ENCODE measurements at places on chromosomes 16 and 17. TPM values are rescaled to one million over a fixed set of nuclear protein-coding genes. Genes with fewer than 3 reads are reported as not detected.

Gene KCNJ12
- total RNA-seq = 4.8 TPM

Gene CYBC1
- 56.4 TPM for total RNA-seq

Gene VAT1L
- total RNA-seq = 13.4 TPM

Gene CD79B
- total RNA-seq = 2.1 TPM

Gene OTOP3
- 0.24 TPM for total RNA-seq

Gene ALOX15B
- 0.19 TPM for total RNA-seq

Gene OR4D1
- total RNA-seq = not detected

Gene GLOD4
- total RNA-seq = 72.0 TPM

Gene PDILT
- total RNA-seq = not detected

Gene KRTAP2-3
- not detected for total RNA-seq

Gene IRF8
- total RNA-seq = not detected

Gene CDK3
- total RNA-seq = 5.8 TPM

Gene OR1F1
- not detected for total RNA-seq

Gene ELMO3
- 1.2 TPM for total RNA-seq

Gene PSMB10
- 22.7 TPM for total RNA-seq

Gene CEP131
- 9.3 TPM for total RNA-seq

Gene TP53TG3B
- total RNA-seq = not detected

Gene DERL2
- 35.4 TPM for total RNA-seq

Gene PRSS27
- 5.4 TPM for total RNA-seq

Gene CDRT15
- 1.4 TPM for total RNA-seq

Gene HASPIN
- 8.7 TPM for total RNA-seq

Gene GUCY2D
- not detected for total RNA-seq

Gene MYO18A
- 82.5 TPM for total RNA-seq

Gene OTOA
- 0.22 TPM for total RNA-seq

Gene FBXO39
- total RNA-seq = 0.09 TPM

Gene SLC25A19
- total RNA-seq = 14.9 TPM

Gene GCGR
- total RNA-seq = not detected

Gene TEKT5
- 0.41 TPM for total RNA-seq

Gene UMOD
- total RNA-seq = not detected

Gene ZACN
- 30.7 TPM for total RNA-seq

Gene ITGAL
- 0.07 TPM for total RNA-seq

Gene CHD3
- 78.2 TPM for total RNA-seq

Gene TEX14
- 0.36 TPM for total RNA-seq

Gene NKIRAS2
- total RNA-seq = 47.2 TPM

Gene SCGB1C2
- total RNA-seq = not detected

Gene PSMD7
- total RNA-seq = 140 TPM

Gene ASPHD1
- 26.2 TPM for total RNA-seq

Gene CDH8
- 39.4 TPM for total RNA-seq

Gene DYNLRB2
- 1.5 TPM for total RNA-seq

Gene NR1D1
- 1.0 TPM for total RNA-seq

Gene UBTF
- total RNA-seq = 41.1 TPM

Gene KRTAP3-1
- not detected for total RNA-seq

Gene TPSB2
- not detected for total RNA-seq

Gene GINS2
- total RNA-seq = 0.25 TPM

Gene RAD51C
- total RNA-seq = 61.8 TPM

Gene SPATA32
- total RNA-seq = 0.23 TPM

Gene TAC4
- total RNA-seq = 1.0 TPM

Gene CA4
- 0.76 TPM for total RNA-seq

Gene FBXW10B
- total RNA-seq = 2.2 TPM

Gene KRT40
- not detected for total RNA-seq

Gene CHST6
- total RNA-seq = 9.6 TPM

Gene YBX2
- total RNA-seq = 0.59 TPM

Gene ABCA3
- 24.9 TPM for total RNA-seq

Gene CACNG1
- total RNA-seq = 0.65 TPM

Gene SHCBP1
- total RNA-seq = 12.6 TPM

Gene LCAT
- 3.2 TPM for total RNA-seq

Gene MYH11
- 2.7 TPM for total RNA-seq

Gene CUEDC1
- total RNA-seq = 23.9 TPM

Gene PIRT
- total RNA-seq = 28.4 TPM

Data from motor neuron (in vitro differentiated cells).